NCI-H1417 treated with DMSO at 0.1 percent for 48 hours (cell line): ENCODE measurements at places on chromosomes 7 and 10.

GRCh38 chr10:46297406-46298204, 10.8 kb downstream of the ANTXRL start:
- DNase-seq: no peak

- no peak for DNase-seq
These were observed 447.8 kb upstream of the C7orf33 start for GRCh38 chr7:148142660-148143248.

- no peak for DNase-seq
These were observed 2.0 kb downstream of the EIF3A start for GRCh38 chr10:119078422-119079179.

- no peak for DNase-seq
These were observed 40.7 kb downstream of the MRPL32 start for GRCh38 chr7:42972699-42973500.

DNA sequence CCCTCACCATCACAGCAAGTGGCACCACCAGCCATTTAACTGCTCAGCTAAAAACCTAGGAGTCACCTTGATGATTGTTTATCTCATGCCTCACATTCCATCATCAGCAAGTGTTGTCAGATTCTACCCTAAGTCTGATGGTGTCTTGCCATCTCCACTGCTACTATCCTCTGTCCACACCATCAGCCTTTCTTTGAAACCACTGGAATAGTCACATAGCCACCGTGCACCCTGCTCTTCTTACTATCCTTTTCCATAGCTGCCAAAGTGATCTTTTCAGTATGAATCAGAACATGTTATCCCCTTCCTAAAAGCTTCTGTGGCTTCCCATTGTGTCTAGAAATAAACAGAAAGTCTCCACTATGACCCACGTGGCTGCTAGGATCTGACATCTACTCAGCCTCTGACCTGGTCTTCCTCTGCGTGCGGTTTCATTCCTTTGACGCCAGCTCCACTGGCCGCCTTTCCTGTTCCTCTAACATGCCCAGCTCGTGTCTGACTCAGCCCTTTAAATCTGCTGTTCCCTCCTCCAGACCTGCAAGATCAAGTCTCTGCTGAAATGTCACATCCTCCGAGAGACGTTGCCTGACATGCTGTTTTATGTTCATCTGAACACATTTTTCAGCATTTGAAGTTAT, 16.5 kb upstream of the CHN2 start:
- no peak for DNase-seq

DNA sequence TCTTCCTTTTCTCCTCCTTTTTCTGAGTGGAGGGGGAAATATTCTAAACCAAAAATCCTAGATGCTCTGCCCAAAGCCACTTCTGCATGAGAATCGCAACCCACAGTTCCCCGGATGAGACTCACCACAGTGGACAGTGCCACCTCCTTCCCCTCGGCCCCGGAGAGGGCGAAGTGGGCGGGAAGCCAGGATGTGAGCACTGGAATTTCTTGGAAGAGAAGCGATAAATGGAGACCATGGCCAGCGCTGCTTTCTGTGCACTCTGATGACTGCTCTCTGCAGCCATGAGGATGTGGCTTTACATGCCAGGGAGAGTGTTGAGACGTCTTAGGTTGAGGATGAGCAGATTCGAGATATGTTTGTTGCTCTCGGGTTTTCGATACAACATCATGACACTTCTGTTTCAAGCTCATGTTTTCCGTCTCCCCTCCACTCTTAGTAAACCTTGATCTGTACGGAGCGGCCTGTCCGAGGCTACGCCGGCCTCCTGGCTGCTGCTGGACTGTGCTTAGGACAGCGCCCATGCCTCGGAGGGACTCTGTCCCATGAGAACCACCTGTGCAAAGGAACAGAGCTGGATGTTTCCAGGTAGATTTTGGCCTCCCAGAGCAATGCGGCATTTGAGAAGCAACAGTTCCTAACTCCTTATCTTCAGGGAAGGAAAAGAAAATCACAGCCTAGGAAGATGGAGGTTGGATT, 414.6 kb upstream of the FOXK1 start:
- no peak for DNase-seq

DNA sequence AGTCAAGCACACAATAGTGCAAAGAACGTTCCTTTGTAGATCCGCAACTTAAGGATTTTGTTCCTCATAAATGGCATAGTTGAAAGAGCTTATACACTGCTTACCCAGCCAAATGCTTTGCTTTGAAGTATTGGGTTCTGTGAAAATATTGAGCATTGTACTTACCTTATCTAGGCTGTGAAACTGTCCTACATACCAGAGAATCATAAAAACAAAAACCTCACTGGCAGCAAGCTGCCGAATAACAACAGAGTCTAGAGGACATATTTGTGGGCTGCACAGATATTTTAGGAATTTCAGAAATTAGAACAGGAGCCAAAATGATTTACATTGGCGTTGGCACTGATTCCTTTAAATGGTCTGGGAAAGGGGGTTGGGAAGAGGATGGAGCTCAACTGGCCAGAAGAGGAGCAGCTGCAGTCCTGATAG, 174.8 kb downstream of the RTKN2 start:
- DNase-seq: no peak

GRCh38 chr10:24475598-24475997, 248.1 kb downstream of the ARHGAP21 start:
- no peak for DNase-seq

GRCh38 chr10:94402843-94403379, 570 bp downstream of the TBC1D12 start:
- DNase-seq: no peak

DNA sequence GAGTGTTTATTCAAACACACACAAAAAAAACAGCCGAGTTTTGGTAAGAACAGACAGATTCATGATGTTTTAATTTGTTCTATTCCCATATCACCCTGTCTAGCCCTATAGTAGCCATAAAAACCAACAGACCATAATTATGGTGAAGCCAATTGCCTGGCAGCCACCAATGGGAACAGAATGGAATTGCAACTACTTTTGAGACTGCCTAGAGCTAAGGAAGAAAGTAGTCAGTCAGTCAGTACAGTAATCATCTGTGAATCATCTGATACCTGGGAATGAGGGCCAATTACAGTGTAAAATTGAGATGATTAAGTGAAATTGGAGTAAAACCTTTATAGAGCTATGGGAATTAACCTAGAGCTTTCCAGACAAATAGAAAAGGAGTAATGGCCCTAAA, 952.7 kb upstream of the KCND2 start:
- DNase-seq: no peak

DNA sequence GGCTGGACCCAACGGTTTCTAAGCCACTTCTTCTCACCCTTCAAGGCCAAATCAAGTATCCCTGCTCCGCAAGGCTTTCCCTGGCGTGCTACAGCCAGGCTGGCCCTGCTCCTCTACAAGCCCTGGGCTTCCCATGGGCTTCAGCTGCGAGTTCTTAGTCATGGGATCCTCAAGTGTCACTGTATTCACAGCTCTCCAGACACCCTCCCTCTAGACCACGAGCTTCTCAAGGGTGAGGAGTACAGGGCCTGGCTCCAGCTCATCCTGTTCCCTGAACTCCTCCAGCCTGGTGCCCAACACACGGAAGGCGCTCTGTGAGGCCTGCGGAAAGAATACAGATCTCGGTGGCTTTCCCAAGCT, 38.8 kb downstream of the FAM53B start:
- no peak for DNase-seq

DNA sequence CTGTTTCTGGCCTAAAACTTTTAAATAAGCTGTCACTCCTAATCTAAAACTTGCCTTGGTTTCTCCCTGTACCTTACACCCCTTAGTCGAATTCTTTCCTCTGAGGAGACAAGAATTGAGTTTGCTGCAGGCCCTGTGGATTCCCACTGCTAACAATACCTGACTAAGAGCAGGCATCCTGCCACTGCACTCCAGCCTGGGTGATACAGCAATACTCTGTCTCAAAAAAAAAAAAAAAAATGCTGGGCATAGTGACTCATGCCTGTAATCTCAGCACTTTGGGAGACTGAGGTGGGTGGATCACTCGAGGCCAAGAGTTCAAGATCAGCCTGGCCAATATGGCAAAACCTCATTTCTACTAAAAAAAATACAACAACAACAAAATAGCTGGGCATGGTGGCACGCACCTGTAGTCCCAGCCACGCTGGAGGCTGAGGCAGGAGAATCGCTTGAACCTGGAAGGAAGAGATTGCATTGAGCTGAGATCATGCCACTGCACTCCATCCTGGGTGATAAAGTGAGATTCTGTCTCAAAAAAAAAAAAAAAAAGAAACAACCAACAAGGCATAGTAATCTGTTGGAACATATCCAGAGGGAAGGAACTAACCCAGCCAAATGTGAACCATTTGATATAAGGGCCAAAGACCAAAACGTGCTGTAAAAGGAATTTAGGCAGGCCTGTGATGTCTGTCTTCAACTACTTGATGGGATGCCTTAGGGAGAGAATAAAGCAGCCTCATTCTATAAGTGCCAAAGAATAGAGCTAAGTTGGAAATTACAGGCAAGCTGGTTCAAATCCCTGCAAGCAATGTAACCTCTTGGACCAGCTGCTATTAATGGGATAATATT, 732.7 kb upstream of the AUTS2 start:
- no peak for DNase-seq

GRCh38 chr7:47664650-47665195, 82.8 kb upstream of the TNS3 start:
- no peak for DNase-seq

DNA sequence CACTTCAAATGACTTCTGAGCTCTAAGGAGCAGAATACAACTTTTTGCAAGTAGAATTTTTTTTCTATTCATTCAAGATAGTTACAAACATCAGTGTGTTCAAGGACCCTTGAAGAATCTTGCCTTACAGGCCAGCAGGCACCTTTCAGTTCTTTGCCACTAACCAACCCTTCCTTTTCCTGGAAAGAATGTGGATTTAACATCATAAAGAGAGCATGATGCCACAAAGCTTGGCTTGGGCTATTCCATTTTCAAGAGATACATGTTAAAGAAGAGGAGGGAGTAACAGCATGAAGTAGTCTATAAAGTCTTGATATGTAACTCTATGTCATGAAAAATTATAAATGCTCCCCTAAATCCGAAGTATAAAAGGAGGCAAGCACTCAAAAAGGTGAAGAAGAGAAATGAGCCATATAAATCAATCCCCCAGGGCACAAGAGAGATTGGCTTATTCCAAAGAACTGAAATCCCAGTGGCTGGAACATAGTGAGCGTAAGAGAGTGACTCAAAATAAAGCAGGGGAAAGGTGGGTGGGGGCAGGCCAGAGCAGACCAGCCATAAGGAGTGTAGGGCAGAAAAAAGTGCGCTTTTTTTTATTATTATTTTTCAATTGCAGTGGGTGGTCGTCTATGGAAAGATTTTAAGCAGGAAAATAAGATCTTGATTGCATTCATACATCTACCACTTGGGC, 1025.6 kb upstream of the C7orf33 start:
- DNase-seq: no peak

DNA sequence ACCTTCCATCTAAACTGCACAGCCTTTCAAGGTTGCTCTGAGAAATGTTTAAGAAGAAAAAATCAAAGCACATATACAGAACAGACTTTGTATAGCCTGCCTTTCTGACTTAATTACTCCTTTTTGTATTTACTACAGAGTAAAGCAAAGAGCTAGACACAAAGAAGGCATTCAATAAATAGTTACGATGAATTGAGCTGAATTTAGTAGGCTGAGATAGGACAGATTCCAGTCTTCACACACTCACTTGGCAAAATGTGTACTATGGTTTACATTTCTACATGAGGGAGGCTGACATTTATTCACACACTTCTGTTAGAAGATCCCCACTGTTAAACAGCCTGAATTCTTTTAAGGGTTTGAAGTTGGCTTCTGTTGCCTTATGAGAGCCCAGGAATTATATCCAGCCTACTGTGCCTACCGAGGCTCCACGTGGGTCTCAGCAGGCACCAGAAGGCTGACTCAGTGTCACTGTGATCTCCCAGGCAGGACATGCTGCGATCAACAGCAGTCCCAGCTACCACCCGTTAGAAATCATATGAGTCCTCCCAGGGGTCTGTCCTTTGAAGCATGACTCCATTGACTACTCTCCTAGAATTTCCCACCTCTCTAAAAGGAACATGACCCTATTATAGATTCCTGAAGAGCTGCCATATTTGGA, 24.5 kb upstream of the SLC25A13 start:
- no peak for DNase-seq

DNA sequence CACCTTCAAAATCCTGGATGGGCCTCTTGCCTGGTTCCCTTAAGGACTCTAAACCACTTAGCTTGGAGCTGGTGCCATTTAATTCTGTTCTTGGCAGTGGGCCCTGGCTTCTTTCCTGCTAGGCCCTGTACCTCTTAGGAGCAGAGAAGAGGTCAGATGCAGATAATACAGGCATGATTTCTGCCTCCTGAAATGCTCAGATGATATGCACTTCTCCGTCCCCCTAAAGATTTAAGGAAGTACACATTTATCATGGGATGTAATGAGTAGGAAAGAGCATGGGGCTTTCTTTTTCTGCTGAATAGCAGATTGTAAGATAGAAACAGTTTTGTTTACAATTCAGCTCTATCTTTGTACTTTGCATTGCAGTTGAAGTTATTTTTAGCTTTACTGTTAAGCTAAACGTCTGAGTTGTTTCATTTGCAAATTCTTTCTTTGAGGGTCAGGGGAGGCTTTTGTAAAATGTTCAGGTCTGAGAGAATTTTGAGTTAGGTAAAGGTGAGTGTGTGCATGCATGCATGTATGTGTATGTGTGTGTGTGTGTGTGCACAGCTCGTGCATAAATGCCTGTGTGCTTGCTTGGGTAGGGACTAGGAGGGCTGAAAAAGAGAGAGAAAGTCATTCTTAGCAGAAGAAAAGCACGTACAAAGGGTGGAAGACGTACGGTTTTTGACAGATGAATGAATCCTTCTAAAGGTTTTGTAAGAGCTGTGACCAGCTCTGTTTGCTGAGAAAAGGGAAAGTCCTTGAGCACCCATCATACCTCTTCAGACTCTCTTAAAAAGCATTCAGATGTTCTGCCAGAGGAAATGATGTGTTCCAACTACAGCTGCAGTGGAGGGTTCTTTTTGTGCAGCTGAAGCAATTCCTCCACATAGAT, 364.2 kb downstream of the AUTS2 start:
- DNase-seq: no peak

- no peak for DNase-seq
These were observed 2.5 kb downstream of the MKRN1 start for GRCh38 chr7:140476698-140477261.

DNA sequence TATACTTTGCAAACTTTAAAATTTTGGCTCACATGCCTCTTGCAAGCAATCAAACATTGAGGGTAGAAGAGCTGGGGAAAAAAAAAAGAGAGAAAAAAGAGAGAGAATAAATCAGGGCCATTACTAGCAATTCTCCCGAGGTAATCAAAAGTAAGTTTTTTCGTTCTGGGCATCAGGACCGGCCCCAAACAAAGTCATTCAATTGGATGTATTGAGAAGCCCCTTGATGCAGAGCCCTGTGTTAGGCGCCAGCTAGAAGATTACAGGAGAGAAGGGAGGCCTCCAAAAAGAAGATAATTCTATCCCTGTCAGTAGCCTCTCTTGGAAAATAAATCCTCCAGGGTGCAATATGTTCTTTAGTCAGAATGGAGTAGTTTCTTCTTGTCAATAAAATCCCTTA, 2.2 kb upstream of the CTNNA3 start:
- no peak for DNase-seq

DNA sequence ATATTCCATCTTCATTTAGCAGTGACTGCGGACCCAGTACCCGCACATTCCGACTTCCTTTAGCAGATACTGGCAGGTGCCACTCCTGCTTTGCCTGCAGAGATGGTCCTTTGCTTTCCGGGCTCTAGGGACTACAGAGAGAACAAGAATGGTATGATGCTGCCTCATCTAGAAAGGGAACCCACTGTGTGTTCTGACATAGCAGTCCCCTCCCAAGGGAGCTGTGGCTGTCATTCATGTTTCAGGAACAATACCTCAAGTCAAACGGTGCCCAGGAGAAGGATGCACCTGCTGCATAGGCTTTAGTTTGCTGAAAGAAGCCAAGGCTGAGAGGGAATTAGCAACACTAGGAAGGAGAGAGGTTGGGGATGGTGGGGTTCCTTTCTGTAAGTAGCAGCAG, 15.9 kb upstream of the TMEM72 start:
- DNase-seq: no peak
